ENCODE measurements at places on chromosomes 12 and 14. TPM values are rescaled to one million over a fixed set of nuclear protein-coding genes. Genes with fewer than 3 reads are reported as not detected.

KLRC2 gene
- total RNA-seq, result not detected

GRCh38 chr12:55922126-55922525 is 5.6 kb downstream of the PYM1 start:
- H3K4me3 ChIP-seq, result peak overlapping the region; percentile 45
- no peaks in the 10 kb centered on the region for H3K27me3 ChIP-seq
- DNase-seq, result no peak
- peaks cover 44% of the 10 kb centered on the region for H3K4me1 ChIP-seq
- peaks cover 9% of the 10 kb centered on the region for H3K36me3 ChIP-seq
- peak overlapping the region; percentile 66 for H3K27ac ChIP-seq

TRHDE gene
- not detected for total RNA-seq

- DNase-seq, result no peak
- H3K27me3 ChIP-seq, result peaks cover 61% of the 10 kb centered on the region
- H3K27ac ChIP-seq, result no peak overlapping the region
- H3K4me3 ChIP-seq, result no peak overlapping the region
- H3K36me3 ChIP-seq, result peaks cover 5% of the 10 kb centered on the region
These were observed 10.2 kb downstream of the SCN8A start for GRCh38 chr12:51601241-51601640.

KLHDC1 gene
- total RNA-seq, result 7.4 TPM

- no peaks in the 10 kb centered on the region for H3K36me3 ChIP-seq
- no peaks in the 10 kb centered on the region for H3K27me3 ChIP-seq
- H3K4me1 ChIP-seq, result peaks cover 43% of the 10 kb centered on the region
- H3K4me3 ChIP-seq, result no peak overlapping the region
- peak overlapping the region; percentile 87 for H3K27ac ChIP-seq
These were observed 385.6 kb downstream of the ZFP36L1 start for GRCh38 chr14:68407285-68407684.

Measured in T-helper 17 cell (primary cell).